ENCODE measurements at places on chromosomes 12 and 14.

- DNase-seq: no peak
These were observed 166.9 kb downstream of the BRMS1L start for GRCh38 chr14:35992816-35993683.

GRCh38 chr12:65524666-65525065 is 246.2 kb downstream of the MSRB3 start:
- no peak for DNase-seq

GRCh38 chr14:77306851-77307496 is 13.7 kb downstream of the POMT2 start:
- DNase-seq: no peak

- no peak for DNase-seq
These were observed 90.5 kb downstream of the SLC25A21 start for GRCh38 chr14:37081856-37082255.
